NCI-H1417 treated with DMSO at 0.1 percent for 48 hours (cell line): ENCODE measurements at places on chromosomes 4 and X.

DNA sequence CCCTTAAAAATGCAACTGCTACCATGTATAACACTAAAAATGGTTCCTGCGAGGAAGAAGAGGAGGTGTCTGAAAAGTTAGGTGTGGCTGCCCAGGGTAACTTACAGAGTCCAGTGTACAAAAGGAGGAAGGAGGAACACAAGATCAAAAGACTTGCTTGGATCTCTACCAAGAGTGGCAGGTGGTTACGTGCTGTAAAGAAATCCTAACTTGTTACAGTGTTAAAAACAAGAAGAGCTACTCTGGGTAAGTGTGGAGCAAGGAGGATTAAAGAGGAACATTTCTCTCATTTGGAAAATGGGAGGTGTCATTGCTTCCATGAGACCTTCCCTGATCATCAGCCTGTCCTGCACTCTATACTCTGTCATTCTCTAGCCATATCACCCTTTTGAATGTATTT is 242.0 kb downstream of the PTTG2 start:
- no peak for DNase-seq

GRCh38 chr4:55545641-55546505 is 836 bp downstream of the CLOCK start:
- DNase-seq = peak; percentile 21

DNA sequence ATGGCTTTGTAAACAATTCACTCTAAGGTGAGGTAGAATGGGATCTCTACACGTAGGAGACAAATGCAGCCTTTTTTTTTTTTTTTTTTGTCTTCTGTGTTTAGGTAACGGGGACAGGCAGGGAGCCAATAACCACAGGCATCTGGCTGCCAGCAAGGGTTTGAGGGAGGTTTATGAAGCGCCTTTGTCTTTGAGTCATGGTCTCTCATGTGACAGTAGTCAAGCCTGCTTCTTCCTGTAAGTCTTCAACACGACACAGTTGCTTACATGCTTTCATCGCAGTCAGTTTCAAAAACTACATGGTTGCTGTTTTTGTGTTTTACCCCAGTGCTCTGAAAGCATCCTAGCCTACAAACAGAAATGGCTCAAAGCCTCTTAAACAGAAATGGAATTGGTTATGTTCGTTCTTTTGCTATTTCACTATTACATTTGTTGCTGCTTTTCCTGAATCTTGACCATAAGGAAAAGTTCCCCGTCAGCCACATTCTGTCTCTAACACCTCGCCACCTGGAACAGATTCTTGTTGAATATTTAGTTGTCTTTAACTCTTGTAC is 127.8 kb upstream of the METTL14 start:
- DNase-seq = no peak

DNA sequence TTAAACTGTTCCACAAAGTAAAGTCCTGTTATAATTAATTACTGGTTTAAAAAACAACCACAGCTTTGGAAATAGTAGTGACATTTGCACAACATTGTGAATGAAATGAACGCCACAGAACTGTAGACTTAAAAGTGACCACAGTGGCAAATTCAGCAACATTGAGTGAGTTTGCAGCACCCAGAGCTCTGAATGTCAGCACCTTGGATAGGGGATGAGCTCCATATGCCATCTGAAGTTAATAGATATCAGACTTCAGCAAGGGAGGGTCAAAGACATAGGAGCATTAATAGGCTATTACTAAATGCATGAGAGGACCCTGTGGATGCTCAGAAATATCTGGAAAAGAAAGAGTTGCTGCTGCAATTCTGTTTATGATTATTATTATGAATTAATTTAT is 55.3 kb upstream of the KCNIP4 start:
- no peak for DNase-seq

DNA sequence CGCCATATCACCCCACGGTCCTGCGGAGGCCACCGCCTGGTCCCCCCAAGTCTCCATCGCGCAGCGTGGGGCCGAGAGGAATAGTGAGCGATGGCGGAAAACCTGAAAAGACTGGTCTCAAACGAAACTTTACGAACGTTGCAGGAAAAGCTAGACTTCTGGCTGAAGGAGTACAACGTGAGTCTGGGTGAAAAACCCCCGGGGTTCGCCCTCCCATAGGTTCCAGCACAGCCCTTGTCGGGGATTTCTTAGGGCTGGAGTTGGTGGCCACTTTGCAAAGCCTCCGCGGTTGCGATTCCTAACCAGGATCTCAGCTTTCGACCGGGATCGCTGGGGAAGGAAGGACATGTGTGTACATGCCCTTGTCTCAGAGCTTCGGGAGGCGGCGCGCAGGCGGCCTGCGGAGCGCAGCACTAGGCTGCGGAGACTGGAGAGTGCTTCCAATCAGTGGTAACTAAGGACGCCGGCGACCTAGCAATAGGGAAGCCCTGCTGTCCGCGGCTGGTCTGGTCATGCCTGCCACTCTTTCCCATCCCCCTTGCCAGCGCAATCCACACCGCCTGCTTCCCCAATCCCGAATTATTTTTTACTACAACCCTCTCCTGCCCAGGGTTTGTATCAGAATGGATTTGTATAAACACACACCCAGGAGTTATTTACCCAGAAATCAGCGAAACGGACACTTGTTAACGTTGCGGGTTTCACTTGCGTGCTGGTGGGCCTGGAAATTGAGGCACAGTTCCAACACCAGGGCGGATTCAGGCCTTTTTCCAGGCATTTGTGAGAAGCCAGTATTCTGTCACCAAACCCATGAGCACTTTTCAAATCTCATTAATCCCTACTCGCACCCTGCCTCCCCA is 741 bp downstream of the SPATA18 start:
- DNase-seq = no peak

DNA sequence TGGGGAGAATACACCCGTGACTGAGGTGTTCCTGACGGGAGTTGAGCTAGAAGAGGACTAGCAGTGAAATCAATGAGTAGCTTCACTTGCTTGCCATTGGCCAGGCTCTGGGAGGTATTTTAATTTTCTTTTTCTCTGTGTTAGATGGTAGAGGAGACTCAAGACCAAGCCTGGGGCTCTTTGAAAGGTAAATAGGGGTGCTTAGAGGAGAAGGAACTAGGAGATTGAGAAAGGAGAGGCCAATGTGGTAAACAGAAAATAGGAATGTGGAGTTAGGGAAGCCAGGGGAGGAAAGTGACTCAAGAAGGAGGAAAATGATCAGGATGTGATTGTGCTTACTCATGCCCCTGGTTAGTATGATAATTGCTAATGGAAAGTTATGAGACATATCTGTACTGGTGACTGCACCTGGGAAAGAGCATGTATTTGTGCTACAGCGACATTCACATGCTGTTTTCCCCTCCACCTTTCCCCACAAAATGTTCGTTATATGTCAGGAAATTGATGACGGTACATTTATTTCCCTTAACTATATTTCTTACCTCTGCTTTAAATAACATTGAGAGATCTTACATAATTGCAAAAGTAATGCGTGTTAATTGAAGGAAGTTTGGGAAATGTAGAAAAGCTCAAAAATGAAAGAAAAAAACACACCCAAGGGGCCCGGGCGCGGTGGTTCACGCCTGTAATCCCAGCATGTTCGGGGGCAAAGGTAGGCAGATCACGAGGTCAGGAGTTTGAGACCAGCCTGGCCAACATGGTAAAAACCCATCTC is 16.9 kb upstream of the LRBA start:
- no peak for DNase-seq

DNA sequence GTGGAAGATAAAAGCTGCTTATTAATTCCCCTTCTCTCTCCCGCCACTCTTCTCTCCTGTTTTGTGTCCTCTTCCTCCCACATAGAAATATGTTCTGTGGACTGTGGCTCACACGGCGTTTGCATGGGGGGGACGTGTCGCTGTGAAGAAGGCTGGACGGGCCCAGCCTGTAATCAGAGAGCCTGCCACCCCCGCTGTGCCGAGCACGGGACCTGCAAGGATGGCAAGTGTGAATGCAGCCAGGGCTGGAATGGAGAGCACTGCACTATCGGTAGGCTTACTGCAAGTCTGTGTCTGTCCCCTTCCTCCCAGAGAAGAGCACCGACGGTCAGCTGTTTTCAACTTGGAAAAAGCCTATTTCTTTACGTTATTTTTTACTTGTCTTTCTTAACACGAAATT is 229.1 kb downstream of the DCTD start:
- DNase-seq = no peak

DNA sequence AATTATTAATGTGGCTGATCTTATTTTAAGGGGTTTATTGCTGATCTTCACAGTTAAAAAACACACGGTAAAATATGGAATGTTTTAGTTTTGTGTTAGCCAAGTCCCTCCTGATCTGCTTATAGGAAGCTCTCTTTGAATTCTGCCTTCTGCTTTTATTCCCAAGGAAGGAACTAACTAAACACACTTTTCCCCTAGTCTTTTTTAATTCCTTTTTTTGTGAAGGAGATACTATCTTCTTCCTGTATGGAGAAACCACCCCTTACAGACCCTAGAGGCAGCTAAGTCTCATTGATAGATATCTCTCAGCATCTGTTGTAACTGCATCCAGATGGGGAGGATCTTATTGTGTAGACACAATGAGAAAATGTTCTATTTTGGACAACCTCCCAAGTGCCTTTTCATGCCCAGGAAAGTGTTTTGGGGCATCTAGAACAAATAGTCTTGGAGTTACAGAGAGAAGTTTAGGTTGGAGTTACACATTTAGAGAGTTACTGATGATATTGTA is 64.4 kb downstream of the AFF1 start:
- no peak for DNase-seq

GRCh38 chr4:108263057-108263456 is 94.3 kb upstream of the LEF1 start:
- no peak for DNase-seq

- DNase-seq = no peak
These were observed 33.5 kb downstream of the SGMS2 start for GRCh38 chr4:107858158-107858742.

DNA sequence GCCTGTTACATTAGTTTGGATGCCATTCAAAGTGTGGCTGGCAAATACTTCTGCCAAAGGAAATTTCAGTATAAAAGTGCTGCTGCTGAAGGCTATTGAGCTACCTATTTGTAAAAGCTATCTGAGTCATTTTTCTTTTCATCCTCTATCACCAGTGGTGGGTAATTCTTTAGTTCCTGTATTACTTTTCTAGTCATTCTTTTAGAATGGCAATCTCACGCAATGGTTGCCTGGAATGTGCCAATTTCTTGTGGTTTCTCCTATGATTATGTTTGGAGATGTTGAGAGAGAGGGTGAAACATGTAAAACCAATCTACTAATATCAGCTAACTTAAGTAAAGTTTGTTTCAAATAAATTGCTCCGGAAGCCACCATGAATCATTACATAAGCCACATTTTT is 685.0 kb downstream of the RAPGEF2 start:
- DNase-seq = no peak

GRCh38 chrX:67787196-67787595 is 243.4 kb downstream of the AR start:
- no peak for DNase-seq

- DNase-seq = no peak
These were observed at the start of gene ZNF732 for GRCh38 chr4:304969-305680. Gene ZNF732 (minus strand): TSS chr4:305474. CDS start chr4:305310, 164 bp downstream.
